ENCODE measurements at places on chromosomes 11 and 22. TPM values are rescaled to one million over a fixed set of nuclear protein-coding genes. Genes with fewer than 3 reads are reported as not detected.

DNA sequence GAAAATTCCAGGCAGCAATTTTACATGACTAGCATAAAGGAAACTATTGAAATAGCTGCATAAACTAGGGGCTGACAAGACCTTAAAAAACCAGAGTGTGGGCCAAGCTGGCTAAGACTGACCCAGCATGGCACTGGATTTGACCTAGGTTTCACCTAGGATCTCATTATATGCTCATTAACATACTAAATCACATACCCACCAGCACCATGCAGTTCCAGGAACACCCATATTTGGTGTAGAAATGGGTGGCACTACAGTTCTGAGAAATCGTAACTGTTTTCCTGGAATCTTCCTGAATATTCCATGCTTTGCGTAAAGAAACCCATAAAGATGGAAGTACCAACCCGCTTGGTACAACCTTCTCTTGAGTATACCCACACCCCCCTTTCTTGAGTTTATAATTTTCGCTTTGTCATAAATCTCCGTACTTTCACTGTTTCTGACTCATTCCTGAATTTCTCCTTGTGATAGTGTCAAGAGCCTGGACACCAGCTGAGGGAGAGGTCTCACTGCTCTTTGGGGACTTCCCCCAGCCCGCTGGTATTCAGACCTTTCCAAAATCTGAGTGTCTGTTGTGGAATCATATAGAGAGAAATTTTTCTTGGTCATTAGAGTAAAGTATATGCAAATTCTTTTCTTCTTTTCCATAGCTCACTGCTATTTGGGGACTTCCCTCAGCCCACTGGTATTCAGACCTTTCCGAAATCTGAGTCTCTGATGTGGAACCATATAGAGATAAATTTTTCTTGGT is 55.1 kb downstream of the MTMR3 start:
- no peak overlapping the region for H3K27ac ChIP-seq
- peaks cover 4% of the 10 kb centered on the region for H3K4me1 ChIP-seq
- no peak for DNase-seq
- no peak overlapping the region for H3K4me3 ChIP-seq
- H3K36me3 ChIP-seq: no peaks in the 10 kb centered on the region

DNA sequence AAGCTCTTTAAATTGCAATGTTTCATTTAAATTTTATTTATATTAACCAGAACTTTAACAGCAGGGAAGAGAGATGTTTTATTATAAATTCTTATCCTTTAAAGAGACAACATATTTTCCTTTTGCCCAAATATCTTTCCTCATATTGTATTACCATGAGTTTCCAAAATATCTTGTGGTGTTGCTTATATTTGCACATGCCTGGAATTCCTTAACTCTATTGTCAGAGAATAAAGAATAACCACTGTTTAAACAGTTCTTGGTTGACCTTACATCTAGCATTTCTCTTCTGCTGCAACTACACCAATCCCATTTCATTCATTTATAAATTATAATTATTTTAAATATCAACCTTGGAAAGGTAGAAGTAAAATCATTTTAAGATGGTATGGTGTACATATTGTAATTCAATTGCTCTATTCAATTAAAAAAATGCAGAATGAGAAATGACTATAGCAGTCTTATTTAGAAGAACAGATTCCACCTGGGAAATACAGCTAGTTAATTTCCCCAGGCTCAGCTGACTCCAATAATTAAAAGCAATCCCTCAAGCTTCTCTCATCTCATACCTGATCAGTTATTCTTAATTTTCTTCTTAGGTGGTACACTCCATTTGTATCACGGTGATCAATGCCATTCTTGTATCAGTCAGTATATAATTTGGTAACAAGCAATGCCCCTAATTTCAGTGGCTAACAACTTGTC is 923.3 kb downstream of the KCNA4 start:
- H3K4me1 ChIP-seq: no peaks in the 10 kb centered on the region
- no peaks in the 10 kb centered on the region for H3K27me3 ChIP-seq
- H3K4me3 ChIP-seq: no peak overlapping the region
- H3K36me3 ChIP-seq: no peaks in the 10 kb centered on the region
- H3K27ac ChIP-seq: no peak overlapping the region
- DNase-seq: no peak

DNA sequence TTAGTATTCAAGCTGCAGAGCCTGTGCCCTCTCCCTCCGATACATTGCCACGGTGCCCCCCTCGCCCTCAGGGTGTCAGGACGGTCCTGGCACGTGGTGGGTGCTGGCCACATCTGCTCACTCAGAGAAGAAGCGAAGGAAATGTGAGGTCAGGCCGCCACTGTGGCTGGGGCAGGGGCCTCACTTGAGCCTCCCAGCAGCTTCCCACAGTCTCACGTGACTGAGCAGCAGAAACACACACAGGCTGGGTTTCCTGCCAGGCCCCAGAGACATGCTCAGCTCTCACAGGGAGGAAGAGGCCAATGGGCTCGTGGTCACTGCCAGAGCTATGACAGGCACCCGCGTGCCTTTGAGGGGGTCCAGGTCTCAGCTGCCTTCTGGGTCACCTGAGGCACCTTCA is 37.9 kb upstream of the PRR5 start:
- H3K27ac ChIP-seq: peak overlapping the region; percentile 58
- peaks cover 1% of the 10 kb centered on the region for H3K27me3 ChIP-seq
- H3K4me3 ChIP-seq: no peak overlapping the region
- DNase-seq: peak; percentile 63
- H3K4me1 ChIP-seq: peaks cover 34% of the 10 kb centered on the region

DNA sequence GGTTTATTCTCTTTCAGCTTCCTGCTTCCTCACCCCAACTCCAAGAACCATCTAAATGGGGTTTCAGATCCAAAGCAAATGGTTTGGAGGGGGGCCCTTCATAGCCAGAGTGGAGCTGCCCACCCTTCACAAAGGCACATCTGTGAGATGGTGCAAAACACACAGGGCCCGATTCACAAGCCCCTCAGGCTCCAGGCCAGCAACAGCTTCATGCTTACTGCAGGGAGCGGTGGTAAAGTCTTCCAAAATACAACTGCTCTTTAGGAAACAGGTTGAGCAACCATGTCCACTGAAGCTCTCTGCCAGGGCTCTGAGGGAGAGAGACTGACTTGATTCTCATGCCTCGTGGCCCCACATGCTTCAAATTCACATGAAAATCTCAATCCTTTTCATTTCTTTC is 213.0 kb upstream of the NARS2 start:
- DNase-seq: no peak
- H3K27me3 ChIP-seq: no peaks in the 10 kb centered on the region
- H3K36me3 ChIP-seq: no peaks in the 10 kb centered on the region
- H3K27ac ChIP-seq: no peak overlapping the region
- peaks cover 26% of the 10 kb centered on the region for H3K4me1 ChIP-seq

DNA sequence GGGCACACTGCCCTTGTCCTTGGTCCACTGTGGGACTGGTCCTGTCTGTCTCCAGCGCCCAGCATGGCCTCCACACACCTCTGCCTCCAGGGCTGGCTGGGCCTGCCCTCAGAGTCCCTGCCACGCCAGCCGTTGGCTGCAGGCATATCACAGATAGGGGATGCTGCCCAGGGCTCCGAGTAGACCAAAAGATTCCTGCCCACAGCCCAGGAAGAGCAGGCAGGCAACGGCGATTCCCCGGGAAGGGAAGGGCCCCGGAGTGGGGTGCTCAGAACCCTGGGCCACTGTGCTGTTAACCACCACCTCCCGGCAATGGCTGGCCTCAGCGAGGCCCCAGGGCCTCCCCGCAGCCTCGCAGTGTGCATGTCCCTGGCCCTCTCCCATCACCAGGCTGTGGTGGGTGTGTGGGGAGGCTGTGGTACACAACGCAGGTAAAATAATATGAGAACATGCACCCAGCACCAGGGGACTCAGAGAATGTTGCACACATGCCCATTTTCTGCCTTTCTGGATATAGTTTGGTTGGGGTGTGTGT is 2.2 kb downstream of the IFITM5 start:
- peaks cover 12% of the 10 kb centered on the region for H3K4me1 ChIP-seq
- no peak overlapping the region for H3K4me3 ChIP-seq
- H3K27me3 ChIP-seq: peaks cover 26% of the 10 kb centered on the region

- H3K4me3 ChIP-seq: no peak overlapping the region
- no peaks in the 10 kb centered on the region for H3K36me3 ChIP-seq
- peaks cover 2% of the 10 kb centered on the region for H3K27me3 ChIP-seq
- no peaks in the 10 kb centered on the region for H3K4me1 ChIP-seq
Observed at GRCh38 chr22:47574556-47574955, 812.1 kb downstream of the TBC1D22A start.

The PDE3B gene
- 34.3 TPM for total RNA-seq
